ENCODE measurements at places on chromosomes 3 and 15.

- no peak for DNase-seq
These were observed 1181.9 kb downstream of the ROBO2 start for GRCh38 chr3:78221796-78222195.

DNA sequence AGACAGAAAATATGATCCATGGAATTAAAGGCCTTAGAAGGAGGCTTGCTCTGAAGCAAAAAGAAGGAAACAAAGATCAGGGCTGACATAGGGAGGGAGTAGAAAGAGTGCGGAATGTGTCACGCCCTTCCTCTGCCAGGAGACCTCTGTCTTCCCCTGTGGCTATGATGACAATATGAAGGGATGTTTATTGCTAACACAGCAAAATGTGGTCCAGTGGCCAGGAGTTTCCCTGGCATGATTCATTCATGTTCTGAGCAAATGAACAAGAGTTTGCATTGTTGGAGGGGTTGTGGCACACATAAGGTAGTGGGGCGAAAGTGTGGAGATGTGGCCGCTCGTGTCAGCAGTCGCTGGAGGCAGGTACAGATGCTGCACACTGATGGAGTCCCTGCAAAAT, 169.4 kb downstream of the SHQ1 start:
- no peak for DNase-seq

- DNase-seq: no peak
These were observed 8.2 kb downstream of the DENND4A start for GRCh38 chr15:65783872-65784271.

- no peak for DNase-seq
These were observed 15.9 kb downstream of the PARL start for GRCh38 chr3:183868796-183869195.

- DNase-seq: no peak
These were observed 245.9 kb upstream of the IGF1R start for GRCh38 chr15:98402486-98402885.

DNA sequence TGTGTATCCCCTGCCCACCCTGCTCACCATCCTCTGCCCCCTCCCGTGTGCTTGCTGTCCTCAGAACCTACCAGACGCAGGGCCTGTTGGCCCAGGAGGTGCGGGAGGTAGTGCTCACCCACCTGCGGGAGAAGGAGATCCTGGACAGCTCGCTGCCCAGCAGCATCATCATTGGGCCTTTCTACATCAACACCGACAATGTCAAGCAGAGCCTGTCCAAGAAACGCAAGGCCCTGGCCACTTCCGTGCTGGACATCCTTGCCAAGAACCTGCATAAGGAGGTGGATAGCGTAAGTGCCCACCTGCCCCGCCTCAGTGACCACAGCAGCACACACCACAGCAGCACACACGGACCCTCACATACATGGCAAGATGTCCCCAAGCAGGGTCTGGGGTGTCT, 33.0 kb downstream of the DNAH1 start:
- DNase-seq: no peak

Data from activated CD8-positive, alpha-beta memory T cell treated with anti-CD3 and anti-CD28 coated beads for 4 hours (primary cell).